ENCODE measurements at places on chromosomes 3 and 15.
A peak's percentile ranks its signal among the peaks of the same experiment; 100 is the strongest.

GRCh38 chr3:64000453-64001055, 22.7 kb downstream of the PSMD6 start:
- no peak for DNase-seq

- no peak for DNase-seq
Measured at GRCh38 chr3:187016639-187017345, 86.5 kb downstream of the ST6GAL1 start.

- no peak for DNase-seq
Measured at GRCh38 chr15:50751394-50751793, 14.1 kb downstream of the SPPL2A start.

DNA sequence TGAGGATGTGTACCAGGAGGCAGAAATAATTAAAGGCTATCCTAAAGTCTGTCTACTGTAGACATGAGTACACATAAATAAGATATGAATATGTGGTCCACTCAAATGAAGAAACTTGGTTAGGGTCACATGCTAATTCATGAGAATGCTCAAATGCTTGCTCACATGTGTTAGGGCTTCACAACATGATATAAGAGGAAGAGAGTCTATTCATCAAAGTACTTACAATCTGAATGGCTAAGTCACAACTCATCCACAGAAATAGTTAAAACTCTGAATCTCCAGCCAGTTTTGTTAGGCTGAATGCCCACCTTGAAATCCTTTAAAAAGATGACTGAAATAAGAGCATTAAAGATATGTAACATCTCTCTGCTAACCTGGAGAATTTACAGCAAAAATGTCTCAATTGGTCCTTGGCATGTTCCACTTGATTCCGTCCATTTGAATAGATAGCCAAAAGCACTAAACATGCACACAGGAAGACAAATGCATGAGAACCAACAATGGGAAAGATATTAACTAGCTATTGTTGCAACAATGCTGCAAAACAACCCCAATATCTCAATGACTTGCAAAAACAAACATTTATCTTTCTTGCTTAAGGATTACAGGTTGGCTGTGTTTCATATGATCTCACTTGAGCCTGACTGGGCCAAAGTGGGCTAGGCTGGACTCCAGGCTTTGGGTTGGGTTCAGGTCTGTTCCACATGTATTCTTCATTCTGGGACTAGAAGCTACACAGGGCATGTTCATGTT, 10.6 kb upstream of the TBC1D5 start:
- DNase-seq: no peak

DNA sequence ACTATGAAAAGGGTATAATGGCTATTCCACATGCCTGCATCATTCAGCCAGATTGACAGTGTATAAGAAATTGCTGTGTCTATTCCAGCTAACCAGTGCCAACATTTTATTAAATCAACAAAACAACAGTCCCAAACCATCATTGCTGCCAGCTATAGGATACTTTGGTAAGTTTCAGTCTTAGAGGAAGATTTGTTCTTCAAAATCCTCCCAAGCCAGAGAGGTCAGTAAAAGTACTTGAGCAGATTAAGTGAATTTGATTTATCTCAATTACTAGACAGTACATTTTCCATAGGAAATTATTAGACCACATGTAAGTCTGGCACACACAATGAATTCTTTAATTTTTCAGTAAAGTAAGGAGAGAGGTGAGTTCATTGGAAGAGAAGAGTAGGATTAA, 50.7 kb downstream of the TFG start:
- no peak for DNase-seq

- no peak for DNase-seq
Measured at GRCh38 chr3:59486520-59486919, 436.7 kb upstream of the CFAP20DC start.

- no peak for DNase-seq
Measured at GRCh38 chr15:29711531-29711930, 110.7 kb downstream of the TJP1 start.

- no peak for DNase-seq
Measured at GRCh38 chr3:194140520-194141414, 4.8 kb downstream of the HES1 start.

- DNase-seq: no peak
Measured at GRCh38 chr3:9352917-9353752, 9.7 kb upstream of the THUMPD3 start.

DNA sequence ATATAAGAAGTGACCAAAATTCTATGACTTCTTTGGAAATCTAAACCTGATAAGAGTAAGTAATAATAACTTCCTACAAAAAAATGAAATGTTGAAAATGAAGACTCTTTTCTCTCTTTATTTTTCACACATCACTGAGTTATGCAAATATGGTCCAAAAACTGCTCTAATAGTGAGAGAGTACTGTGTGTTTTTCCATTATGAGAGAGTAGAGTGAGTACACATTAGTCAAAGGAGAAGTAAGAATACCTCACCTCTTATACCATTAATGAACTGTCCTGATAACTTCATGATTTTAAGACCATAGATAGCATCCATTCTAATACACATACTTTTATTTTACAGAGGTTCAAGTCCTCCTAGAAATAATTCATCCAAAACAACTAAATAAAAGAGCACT, 1310.2 kb downstream of the SI start:
- DNase-seq: no peak

DNA sequence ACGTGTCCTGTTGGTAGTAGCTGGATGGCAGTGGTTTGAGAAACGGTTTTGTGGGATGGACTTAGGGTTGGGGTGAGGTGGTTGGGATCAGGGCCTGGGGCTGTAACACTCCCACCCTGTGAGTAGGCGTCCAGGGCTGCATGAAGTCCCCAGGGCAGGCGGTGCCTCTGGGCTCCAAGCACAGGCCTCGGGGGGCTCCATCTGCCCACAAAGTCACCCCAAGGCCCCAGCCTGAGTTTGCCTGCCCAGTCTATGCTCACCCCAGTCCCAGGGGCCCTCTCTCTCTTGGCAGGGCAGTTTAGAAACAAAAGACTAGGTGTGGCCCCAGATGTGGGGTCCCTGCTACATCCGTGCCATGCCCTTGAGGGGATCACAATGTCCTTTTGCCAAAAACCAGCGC, 86.9 kb upstream of the PRR23E start:
- DNase-seq: no peak

DNA sequence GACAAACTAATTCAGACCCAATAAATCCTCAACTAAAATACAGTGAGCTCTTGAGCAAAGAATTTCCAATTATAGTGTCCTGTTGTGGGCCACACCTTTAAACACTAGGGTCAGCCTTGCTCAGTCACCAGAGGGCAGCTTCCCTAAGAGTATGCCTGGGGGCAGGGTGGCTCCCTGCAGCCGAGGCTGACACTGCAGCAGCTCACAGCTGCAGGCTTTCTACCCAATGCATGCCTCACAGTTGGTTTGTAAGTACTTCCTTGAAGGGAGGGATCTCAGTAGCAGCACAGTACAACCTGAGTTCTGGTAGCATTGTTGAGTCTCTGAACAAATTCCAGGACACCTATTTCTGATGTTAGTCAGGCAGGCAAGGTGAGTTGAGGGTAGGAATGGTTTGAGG, 335.6 kb downstream of the TUSC7 start:
- no peak for DNase-seq

DNA sequence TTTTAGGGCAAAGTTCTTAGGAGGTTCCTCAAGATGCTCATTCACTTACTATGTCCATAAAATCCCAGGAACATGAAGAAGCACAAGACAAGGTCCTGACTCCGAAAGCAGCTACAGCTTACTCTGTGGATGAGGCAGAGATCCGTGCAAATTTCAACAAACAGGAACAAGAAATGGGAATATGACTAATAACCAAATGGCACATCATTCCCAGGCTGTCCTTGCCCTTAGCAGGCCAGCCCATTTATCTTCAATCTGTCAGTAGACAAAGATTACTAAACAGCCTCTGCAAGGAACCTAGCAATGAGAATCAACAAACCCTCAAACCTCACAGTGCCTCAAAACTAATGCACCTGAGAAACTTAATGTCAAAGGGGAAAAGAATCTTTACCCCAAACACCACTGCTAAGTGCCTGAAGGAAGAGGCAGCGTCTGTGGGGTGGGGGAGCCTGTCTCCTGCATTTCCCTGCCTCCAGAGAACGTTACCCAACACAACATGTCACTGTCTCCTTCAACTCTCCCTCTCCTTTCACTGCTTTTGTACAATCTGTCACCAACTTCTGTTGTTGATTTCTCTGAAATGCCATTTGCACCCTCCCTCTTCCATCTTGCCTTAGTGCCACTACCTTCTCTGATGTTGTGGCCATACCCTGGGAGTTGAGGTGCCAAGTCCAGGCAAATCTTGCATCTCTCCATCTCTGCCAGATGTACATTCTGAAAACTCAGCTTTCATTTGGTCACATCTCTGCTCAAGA, 4.8 kb downstream of the TNFAIP8L3 start:
- no peak for DNase-seq

- no peak for DNase-seq
Measured at GRCh38 chr3:15345608-15346137, 13.3 kb upstream of the SH3BP5 start.

DNA sequence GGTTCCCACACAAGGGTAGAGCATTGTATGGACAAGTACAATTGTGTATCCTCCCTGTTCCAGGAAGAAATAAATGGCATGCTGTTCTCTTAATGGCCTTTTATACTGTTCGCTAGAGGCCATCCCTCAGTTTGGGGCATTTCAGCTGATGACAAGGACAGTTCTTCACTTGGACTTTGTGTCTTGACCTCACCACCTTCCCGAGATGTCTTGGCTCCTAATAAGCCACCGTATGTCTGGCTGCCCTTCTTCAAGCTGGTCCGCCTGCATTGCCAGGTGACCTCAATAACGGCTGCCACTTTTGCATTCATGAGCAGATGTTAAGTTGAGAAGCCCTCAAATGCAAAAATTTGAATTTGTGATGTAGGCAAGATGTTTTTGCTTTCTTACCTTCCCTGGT, 24.1 kb downstream of the ZBTB38 start:
- no peak for DNase-seq

- no peak for DNase-seq
Measured at GRCh38 chr3:139261754-139262586, 81.8 kb upstream of the MRPS22 start.

GRCh38 chr15:76401285-76401684, 64.7 kb downstream of the ISL2 start:
- no peak for DNase-seq

DNA sequence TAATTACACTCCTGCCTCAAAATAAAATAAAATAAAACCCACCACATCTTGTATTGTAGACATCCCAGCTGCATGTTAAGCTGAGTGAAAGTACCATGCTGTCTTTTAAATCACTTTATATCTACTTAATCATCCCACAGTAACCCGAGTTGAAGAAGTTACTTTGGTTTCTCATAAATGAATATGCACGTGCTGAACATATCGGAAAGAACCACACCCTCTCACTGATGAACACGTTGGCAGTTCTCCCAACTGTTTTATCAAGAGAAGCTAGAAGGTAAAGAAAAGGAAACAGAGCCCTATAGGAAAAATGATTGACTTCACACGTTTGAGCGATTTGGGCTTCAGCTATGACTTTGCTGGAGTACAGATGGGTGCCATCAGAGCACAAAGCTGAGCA, 15.9 kb upstream of the TM4SF19 start:
- DNase-seq: no peak

DNA sequence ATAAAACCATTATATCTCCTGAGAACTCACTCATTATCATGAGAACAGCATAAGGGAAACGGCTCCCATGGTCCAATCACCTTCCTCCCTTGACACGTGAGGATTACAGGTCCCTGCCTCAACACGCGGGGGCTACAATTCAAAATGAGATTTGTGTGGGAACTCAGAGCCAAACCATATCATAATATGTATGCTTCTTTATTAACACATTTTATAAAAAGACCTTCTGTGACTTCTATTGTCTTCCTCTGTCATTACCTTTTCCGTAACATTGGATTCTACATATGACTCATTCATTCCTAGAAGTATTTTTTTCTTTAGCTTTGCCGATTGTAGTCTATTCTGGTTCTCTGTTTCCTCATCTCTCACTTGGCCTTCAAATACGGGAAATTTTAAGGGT, 267.2 kb upstream of the ROBO1 start:
- DNase-seq: no peak

DNA sequence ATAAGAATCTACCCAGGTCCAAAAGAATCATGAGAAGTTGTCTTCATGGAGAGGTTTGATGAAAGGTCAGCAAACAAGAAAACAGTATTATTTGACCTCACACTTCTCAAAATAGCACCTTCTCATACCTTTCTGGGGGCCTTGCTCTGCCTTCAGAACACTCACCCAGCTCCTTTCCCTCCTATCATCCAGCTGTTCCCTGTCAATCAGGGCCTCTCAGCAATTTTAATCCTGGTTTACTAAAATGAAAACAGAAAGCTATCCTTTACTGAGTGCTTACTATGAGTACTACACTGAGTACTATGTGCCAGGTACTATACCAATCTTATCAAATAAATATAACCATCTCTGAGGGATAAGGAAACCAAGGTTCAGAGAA, 138.6 kb downstream of the GAP43 start:
- DNase-seq: no peak

GRCh38 chr15:70528270-70528706, 235.1 kb downstream of the UACA start:
- DNase-seq: peak; percentile 29

- no peak for DNase-seq
Measured at GRCh38 chr3:196344663-196345062, 6.5 kb upstream of the TM4SF19 start.
